Pancreas (tissue), 10 donors: ENCODE measurements at places on chromosomes 5 and 9. TPM values are rescaled to one million over a fixed set of nuclear protein-coding genes. Genes with fewer than 3 reads are reported as not detected.

The ACOT12 gene
- total RNA-seq = 0.06 TPM

DNA sequence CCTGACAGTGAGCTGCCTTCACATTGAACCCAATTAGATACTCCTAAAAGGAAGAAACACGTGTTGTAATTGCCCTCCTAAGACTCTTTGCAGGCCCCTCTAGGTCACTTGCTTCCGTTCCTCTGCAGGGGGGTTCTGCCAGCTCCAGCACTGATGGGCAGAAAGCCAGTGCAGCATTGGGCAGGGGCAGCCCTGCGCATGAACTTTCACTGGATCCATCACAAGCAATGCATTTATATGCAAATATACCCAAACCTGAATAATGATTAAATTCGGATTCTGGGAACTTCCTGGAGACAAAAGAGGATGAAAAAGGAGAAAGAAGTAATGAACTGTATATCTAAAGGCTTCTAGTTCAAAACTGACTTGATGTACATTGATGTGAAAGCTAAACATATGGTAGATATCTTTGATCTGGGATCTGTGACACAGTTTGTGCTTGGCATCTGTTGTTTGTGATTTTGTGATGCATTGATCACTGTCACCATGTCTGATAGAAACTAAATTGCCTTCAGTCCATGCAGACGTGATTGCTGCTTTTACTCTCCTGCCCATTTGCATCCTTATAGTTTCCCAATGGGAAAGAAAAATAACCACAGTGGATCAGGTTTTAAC, 313.4 kb downstream of the DEPDC1B start:
- no peak for DNase-seq

DNA sequence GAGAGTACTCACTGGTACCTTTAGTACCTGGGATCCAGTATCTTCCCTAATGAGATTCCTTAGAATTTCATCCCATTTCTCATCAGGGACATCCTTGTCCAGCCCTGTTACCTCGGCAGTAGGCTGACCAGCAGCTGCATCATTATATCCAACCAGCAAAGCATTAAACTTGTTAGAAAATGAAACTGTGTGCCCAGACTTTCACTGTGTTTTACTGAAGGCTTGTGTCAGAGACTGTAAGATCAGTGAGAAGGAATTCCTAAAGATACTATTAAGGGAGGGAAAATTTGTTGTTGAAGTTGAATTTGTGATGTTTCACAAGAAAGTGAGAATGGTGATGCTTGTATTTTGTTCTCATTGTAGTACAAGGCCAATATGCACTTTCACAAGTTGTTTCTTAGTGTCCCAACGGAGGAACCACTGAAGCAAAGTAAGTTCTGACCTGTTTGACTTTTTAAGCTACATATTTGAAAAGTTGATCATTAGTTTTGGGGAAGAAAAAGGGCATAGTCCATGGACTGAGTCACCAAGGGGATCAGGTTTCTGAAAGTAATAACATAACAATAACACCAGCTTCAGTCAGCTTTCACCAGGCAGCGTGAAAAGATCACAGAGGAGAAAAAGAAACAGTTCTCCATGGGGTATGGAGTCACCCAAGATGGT, 48.8 kb downstream of the GRAMD2B start:
- no peak for DNase-seq

The PTGDS gene
- total RNA-seq = 12.7 TPM

The MED27 gene
- 4.7 TPM for total RNA-seq

The ARHGEF28 gene
- total RNA-seq = 36.2 TPM

- DNase-seq = no peak
These were observed 136.7 kb downstream of the BOD1 start for GRCh38 chr5:173479711-173480110.

DNA sequence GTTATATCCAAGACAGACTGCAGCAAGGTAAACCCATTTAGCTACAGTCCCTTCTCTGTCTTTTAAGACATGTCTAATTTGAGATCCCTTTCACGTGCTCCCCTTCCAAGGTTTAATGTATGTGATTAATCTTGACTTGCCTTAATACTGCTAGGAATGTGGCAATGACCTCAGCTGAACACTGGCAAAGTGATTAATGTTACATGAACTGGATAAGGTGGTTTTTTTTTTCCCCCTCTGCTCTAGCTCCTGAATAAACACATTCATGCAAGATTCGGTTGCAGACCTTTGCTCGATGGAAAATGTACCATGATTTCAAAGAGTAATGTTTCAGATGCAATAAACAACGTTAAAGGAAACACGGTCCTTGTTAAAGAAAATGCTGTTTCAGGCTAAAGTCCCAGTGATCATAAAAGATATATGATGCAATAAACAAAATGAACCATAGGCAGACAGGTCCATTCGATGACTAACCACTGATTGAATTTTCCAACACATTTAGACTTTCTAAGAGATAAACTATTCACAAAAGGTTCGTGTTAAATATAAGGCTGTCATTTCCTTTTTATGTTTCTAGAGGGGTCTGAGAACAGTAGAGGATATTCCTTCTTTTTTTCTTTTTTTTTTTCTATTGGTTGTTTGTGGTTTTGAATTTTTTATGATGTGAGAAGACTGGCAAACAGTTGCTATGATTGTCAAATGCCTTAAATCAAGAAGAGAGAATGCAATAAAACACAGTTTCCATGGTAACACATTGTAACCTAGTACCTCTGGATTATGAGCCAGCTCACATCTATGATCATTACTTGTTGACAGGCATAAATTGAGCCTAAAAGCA, 44.7 kb upstream of the ZNF608 start:
- DNase-seq = no peak

The PCDHB12 gene
- total RNA-seq = 2.1 TPM

DNA sequence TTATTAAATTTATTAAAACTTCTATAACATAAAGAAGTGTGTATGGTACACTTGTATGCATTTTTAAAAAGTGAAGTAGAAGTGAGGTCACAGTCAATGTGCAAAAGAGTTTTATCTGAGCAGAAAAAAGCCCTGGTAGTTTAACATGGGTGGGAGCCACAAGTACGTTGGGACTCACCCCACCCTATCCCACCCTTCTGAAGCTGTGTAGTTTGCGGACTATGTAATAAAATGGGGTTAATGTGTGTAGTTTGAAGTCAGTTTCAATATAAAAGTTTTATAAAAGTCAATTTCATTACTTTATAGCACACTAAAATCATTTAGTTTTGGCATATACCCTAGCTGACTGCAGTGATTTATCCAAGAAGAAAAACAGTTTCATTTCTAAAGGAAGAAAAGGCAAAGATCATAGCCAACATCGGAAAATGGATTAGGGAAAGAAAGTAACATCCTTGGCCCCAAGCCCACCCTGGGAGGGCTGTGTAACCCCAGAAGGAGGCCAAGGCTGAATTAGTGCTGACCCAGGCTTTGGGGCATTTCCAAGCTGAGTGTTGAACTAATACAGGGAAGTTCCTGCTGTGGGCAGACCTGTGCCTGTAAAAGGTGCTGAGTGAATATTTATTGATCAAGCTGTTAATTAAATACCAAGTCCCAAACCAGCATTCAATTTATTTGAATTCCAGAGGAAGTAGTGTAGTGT, 398.6 kb upstream of the ADAMTSL1 start:
- no peak for DNase-seq

DNA sequence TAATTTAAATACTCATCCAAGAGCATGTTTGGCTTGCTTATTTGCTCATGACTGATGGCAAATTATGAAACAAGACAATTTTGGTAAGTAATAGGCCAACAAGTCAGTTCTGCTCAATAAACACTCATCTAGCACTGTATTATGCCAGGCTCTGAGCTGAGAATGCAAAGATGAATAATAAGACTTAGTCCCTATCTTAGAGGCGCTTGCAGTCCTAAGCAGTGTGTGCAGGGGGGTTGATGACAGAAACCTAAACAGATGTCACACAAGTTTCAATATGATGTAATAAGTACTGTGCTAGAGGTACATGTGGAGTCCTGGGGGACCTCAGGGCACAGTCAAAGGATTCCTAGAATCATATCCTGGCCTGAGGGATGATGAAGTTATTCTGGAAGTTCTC, 287.6 kb upstream of the ADRA1B start:
- no peak for DNase-seq

The PTGER4 gene
- total RNA-seq = 9.5 TPM

DNA sequence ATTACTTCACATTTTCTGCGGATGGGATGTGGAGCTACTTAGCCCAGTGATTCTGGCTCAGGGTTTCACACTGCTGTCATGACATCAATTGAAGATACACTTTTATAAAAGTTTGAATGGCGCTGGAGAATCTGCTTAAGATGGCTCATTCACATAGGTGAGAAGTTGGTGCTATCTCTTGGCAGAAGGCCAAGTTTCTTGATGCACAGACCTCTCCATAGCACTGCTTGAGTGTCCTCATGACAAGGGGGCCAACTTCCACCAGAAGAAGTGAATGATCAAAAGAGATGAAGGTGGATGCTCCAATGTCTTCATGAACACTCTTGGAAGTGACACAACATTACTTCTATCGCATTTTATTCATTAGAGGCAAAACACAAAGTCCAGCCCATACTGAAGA, 403.7 kb upstream of the CCNG1 start:
- DNase-seq = no peak

DNA sequence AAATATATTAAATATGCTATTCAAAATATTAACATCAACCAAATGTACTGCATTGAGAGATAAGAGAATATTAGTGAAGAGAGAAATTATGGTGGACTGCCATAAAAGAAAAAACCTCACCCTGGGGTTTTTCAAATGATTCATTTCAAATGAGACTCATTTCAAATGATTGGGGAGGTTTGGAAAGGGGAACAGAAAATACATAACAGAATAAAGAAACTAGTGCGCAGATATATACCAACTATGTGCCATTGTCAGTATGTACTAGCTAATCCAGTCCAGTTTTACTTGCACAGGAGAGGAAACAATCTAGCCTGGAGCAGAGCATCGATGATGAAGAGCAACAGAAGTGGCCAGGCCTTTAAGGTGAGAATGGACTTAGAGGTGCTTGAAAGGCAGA, 651.6 kb upstream of the RORB start:
- no peak for DNase-seq

DNA sequence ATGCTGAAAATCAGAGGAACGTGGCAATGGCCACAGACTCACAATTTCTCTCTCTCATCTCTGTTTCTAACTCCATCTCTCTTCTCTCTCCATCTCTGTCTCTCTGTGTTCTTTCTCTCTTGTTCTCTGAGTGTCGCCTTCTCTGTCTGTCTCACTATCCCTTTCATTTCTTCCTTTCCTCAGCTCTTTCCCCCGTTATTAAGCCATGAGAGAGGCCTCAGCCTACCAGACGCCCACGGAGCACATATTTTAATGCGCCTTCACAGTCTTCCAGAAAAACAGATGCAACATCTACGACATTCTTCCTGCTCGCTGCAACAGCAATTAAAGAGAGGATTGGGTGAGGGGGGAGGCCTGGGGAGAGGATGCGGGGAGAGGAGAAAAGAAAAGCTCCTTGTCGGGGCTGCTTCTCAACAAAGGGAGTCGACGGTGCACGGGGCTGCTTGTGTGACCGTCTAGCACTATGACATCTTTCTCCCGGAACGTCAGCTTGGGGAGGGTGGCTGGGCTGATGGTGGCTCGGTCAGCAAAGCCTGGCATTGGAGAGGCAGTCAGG, 37.7 kb upstream of the NEURL1B start:
- DNase-seq = no peak

The SPATA31D3 gene
- total RNA-seq = not detected

The IFT74 gene
- 7.7 TPM for total RNA-seq

GRCh38 chr9:81234924-81235610, 454.3 kb downstream of the TLE1 start:
- no peak for DNase-seq

DNA sequence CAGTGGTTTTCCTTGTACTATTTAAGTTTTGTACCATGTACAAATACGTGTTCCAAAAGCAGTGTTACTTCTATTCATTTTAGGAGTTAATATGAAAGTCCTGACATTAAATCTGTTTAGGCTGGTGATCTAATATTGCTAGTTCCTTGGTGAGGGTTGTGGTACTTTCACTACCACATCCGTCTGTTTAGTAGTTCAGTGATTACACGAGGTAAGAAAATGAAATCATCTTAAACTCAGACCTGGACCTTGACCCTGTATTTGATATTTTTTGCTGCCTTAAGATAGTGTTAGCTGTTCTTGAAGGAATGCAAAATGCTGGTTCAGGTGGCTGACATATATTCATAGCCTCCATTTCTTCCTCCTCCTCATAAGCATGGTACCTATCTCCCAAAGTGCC, 50.3 kb downstream of the MTAP start:
- no peak for DNase-seq

- DNase-seq = no peak
These were observed 91.7 kb downstream of the CD180 start for GRCh38 chr5:67104859-67105258.

The LRRC70 gene
- total RNA-seq = 0.52 TPM

DNA sequence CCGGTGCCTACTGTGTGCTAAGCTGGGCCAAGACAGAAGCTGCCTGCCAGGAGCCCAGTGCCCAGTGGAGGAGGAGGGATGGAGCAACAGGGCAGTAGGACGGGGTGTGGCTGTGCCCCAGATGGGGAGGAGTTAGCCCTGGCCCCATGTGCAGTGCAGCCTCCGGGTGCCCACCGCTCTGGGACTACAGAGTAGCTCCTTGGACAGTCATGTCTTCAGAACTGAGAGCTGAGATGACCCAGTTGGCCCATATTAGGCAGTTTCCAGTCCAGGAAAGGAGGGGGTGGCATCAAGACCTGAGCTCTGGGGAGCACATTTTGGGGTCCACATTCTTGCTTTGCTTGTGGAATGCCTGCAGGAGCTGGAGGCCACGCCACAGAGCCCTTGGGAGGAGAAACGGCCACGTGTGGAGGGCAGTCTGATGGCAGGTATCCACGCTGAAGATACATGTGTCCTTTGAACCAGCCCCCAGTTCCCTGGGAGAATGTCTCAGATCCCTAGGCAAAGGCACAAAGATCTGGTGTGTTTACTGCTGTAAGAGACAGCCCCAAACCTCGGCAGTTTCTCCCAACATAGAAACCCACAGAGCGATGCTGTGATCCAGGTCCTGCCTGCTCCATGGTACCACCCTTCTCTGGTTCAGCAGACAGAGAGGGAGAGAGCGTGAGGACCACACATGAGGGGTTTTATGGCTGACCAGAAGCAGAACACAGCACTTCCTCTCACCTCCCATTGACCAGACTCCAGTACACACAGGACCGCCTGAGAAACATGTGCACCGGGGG, 46.8 kb upstream of the FCN1 start:
- DNase-seq = no peak

- no peak for DNase-seq
These were observed 35.1 kb downstream of the MTAP start for GRCh38 chr9:21837501-21837900.

The PTGR1 gene
- 7.6 TPM for total RNA-seq

DNA sequence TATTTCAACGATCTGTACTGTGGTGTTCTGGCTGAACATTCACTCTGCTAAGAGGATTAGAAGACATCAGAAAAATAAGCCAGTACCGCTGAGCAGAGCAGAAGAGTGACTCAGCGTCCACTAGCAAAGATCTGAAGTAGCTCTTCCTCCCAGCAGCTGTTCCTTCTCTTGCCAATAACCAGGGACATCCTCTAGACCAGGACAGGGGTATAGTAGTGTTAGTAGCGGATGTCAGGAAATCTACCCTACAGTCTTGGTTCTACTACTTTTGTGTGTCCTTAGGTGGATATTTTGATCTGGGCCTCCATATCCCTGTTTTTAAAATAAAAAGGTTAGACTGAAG, 103.6 kb downstream of the TSSK1B start:
- DNase-seq = no peak

The CNTNAP3 gene
- 0.89 TPM for total RNA-seq

- no peak for DNase-seq
These were observed 90.8 kb downstream of the TMEM167A start for GRCh38 chr5:82986404-82986803.
